ENCODE measurements at places on chromosomes 5 and 9. TPM values are rescaled to one million over a fixed set of nuclear protein-coding genes. Genes with fewer than 3 reads are reported as not detected.
A peak's percentile ranks its signal among the peaks of the same experiment; 100 is the strongest.

- no peak for DNase-seq
Measured at GRCh38 chr9:15843316-15843715, 290.5 kb downstream of the CCDC171 start.

- no peak for DNase-seq
Measured at GRCh38 chr5:40734986-40735385, 20.8 kb downstream of the TTC33 start.

- no peak for DNase-seq
Measured at GRCh38 chr5:163968651-163969050, 463.2 kb downstream of the MAT2B start.

DNA sequence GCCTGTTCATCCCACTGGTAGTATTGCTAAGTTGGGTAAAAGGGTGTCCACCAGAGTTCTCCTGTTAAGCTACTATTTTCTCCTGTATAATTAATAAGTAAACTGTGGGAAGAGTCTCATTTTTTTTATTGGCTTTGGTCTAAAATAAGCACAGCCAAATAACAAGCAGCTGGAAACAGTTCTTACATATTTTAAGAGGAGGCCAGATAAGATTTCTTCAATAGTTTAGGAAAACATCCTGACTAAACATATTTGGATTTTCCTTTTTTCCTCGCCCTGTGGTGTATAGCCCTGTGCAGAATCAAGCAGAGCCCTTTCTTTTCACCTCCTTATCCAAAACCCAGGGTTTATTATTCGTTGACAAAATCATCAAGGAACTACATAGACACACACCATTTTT lies 122.2 kb upstream of the ZNF608 start:
- no peak for DNase-seq

GRCh38 chr5:2303431-2304100 lies 420.8 kb upstream of the IRX4 start:
- DNase-seq = no peak

DNA sequence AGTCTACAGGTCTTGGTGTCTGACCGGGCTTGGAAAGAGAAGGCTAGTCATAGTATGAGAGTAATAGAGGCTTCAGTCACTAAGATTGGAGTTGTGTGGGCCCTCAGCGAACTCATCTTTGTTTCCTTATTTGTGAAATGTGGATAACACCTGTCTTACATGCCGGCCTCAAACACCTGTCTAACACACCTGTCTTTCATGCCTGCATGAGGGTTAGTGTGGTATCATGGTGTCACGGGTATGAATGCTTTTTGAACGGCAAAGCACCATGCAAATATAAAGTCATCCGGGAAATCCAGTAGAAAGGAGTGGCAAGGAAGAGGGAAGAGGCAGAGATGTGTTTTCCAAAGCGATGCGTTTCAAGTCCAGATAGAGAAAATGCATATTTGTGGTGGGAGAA lies 25.5 kb downstream of the GRAMD2B start:
- no peak for DNase-seq

DNA sequence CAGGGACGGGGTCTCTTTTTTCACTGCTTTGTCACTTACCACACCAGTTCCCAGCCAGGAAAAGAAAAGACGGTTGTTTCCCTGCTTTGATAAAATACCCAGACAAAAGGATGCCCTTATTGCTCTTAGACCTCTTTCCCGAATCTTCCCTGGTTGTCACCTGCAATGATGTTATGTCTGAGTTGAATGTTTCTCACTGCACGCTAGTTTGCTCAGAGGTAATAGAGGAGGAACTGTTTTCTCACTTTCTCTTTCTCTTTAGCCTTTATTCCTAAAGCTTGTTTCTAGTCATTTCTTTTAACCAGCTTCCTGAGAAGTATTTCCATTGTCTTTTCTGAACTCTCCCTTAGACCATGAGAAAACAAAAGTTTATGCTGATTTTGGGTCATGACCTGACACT lies 32.9 kb downstream of the ACER2 start:
- DNase-seq = no peak

- DNase-seq = no peak
Measured at GRCh38 chr9:23774266-23774665, 51.8 kb downstream of the ELAVL2 start.

- DNase-seq = no peak
Measured at GRCh38 chr5:533243-533954, 9.2 kb upstream of the SLC9A3 start.

DNA sequence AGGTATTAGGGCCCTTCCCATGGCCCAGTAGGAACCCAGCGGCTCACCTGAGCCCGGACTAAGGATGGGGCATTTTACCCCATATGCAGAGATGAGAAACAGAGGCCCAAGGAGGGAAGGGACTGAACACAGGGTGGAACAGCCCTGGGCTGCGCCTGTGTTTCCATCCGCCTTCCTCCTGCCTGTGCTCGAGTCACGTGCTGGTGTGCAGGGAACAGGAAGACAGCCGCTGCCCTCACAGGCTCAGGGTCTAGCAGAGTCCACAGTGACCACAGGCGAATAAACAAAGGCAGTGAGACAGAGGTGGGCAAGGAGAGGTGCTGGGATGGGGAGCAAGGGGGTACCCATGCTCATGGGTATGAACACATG lies 129.4 kb downstream of the C9orf50 start:
- DNase-seq = peak; percentile 36

- DNase-seq = no peak
Measured at GRCh38 chr9:98862936-98863335, 55.5 kb downstream of the GALNT12 start.

GRCh38 chr5:179668391-179668790 lies 12.4 kb downstream of the CBY3 start:
- DNase-seq = peak; percentile 15

DNA sequence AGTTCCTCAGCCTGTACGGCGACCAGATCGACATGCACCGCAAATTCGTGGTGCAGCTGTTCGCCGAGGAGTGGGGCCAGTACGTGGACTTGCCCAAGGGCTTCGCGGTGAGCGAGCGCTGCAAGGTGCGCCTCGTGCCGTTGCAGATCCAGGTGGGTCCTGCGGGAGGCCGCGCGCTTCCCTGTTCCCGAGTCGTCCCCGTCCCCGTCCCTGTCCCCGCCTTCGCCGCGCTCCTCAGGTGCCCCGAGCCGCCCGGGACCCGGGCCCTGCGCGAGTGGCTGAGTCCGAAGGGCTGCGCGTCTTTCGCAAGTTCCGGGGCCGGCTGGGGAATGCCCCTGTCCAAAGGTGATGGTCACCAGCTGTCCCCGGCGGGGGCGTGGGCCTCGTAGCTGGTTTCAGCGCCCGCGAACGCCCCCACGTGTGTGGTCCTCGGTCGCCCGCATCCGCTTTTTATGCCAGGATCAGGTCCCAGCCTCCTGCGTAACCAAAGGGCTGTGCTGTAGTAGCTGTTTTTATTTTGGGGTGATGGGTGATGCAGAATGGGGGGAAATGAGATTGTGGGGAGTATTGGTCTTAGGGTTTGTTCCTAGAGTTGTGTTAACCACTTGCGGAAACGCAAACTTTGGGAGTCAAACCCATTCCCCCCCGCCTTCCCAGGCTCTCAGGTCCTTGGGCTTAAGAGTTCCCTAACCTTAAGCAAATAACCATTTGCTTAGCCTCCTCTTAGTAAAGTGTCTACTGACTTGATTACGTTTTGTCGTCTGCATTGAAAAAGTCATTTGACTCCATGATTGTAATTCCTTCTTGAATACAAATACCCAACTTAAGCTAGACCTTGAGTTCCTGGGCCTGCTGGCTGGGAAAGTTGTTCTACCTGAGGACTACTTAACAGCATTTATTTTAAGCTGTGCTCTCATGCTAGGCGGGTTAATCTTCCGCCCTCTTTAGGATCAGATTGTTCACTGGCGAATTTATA lies 663 bp downstream of the ISOC1 start:
- peak; percentile 66 for DNase-seq

DNA sequence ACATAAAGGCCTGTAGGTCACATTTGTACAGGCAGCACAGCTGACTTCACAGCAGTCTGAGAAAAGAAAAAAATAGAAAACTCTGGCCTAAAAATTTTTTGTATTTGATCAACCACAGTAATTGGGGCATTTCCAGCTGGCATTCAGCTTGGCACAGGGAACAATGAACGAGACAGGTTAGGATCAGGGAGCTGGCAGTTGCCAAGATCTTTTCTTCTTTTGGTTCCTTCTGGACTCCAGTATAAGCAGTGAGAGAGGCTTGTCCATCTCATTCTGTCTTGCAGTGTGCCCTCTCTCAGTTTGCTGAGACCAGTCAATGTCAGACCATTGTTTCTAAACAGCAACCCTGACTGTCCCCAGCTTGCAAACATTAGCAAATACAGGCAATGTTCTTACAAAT lies 601.1 kb downstream of the TLR4 start:
- no peak for DNase-seq

DNA sequence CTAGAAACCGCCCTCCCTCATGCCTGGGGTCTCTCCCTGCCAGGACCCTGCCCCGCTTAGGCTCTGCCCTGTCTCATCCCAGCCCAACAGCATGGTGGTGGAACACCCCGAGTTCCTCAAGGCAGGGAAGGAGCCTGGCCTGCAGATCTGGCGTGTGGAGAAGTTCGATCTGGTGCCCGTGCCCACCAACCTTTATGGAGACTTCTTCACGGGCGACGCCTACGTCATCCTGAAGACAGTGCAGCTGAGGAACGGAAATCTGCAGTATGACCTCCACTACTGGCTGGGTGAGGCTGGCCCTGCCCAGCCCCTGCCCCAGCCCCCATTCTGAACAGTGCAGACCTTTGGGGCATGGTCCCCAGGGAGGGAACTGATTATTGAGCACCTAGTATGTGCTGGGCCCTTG lies 33.9 kb downstream of the GSN start:
- DNase-seq = no peak

DNA sequence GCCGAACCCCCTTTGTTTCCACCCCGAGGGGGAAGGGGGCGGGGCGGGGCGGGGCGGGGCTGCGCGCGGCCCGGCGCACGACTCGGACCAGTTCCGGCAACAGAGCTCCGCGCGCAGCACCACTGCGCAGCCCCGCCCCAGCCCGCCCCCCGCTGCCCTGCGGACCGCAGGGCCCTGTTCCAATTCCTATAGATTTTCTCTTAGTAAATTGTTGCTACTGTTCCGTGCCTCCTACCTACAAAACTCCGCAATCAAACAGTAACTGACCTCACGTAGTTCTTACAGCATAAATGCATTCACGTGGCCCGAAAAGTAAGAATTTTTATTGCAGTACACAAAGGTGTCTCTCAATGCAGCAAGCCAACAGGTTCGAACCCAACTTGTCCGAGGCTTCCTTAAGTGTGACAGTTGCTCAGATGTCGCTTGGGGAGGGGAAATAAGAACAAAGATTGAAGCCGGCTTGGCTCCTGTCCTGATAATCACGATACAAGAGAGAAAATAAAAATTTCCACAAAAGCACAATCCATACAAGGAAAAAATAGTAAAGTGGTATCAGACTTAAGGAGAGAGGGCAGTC lies 1.2 kb upstream of the RNF38 start:
- DNase-seq = peak; percentile 74

GRCh38 chr5:141330299-141331080 lies at the start of gene PCDHGA1:
Gene PCDHGA1, plus strand, starts transcription at chr5:141330514.
- no peak for DNase-seq

DNA sequence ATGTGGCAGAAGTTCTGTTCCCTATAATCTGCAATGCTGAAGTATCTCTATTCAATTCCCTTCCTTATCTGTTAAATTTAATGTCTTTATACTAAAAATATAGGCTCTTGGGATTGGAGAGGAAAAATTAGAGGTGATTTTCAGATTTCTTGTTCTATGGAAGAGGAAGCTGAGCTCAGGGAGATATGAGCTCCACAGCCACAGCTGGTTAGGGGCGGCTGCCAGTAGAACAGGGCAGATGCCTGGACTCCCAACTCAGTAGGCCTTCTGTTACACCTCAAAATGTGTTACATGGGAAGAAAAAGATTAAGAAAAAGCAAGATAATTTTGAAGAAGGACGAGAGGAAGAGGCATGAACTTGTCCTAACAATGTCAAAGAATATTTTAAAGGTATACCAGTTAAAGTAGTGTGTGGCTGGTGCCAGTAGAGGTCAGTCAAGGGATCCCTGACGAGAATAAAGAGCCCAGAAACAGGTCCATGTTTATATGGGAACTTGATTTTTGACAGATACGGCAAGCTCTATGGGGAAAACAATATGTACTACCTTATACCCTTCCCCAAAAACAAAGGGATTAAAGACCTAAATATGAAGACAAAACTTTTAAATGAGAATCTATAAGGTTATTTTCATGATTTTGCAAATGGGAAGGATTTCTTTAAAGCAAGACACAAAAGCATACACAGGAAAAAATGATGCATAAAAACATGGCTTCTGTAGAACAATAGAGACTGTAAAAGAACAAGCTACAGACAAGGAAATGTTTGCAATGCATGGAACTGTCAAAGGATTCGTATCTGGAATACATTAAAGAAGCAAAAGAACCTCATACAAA lies 28.7 kb downstream of the DNAJC21 start:
- peak; percentile 27 for DNase-seq

- DNase-seq = no peak
Measured at GRCh38 chr5:10266839-10267238, 16.8 kb downstream of the CCT5 start.

DNA sequence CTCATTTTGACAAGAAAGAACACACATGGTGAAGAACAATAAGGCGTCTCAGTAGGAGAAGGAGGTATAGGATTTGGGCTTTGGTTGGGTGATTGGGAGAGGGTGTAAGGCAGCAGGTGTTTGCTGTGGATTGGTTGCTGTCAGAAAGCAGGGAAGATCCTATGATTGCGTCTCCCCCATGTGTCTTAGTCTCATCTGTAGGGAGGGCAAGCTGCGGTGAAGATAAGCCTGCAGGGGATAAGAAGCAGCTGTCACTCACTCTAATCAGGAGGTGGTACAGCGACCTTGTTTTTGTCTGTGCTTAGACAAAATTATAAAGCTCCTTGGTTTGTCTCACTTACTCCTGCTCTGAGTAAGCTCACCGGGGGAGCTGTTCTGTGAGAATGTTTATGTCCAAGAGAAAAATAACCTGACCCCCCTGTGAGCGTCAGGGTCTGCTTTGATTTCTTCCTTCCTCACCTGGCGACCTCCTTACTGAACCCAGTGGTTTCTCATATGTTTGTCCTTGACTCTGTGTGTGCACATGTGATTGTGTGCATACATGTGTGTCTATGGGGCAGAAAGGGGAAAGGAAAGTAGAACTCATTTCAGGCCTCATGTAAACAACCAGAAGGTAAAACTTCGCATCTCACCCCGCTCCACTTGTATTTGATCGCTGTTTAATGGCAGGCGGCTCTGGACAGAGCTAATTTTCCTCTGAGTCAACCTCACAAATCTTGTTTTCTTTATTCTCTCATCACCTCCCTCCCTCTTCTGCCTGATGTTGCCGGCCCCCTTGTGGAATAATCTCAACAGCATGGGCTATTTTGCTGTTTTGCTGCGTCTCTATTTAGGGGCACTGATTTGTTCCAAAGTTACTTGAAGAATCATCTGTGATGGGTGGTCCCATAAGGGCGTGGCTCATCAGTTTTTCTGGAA lies 105.6 kb downstream of the TENT4A start:
- DNase-seq = no peak

Gene FRMD3
- total RNA-seq = 24.0 TPM

Gene CCDC180
- total RNA-seq = 5.2 TPM

Gene CDH10
- not detected for total RNA-seq

Gene ANKS6
- total RNA-seq = 51.7 TPM

Gene CTXN3
- not detected for total RNA-seq

Gene NEUROG1
- total RNA-seq = not detected

Gene FOXD4
- 0.89 TPM for total RNA-seq

Gene PCSK5
- total RNA-seq = 9.6 TPM

Gene OLFM1
- 25.8 TPM for total RNA-seq

Gene PCDHGA6
- 5.9 TPM for total RNA-seq

Gene GPR150
- total RNA-seq = not detected

Gene KIAA0825
- total RNA-seq = 32.6 TPM

Gene TGFBI
- 19.6 TPM for total RNA-seq

Gene GFI1B
- total RNA-seq = not detected

Gene CDC20B
- total RNA-seq = not detected
